Activated T-cell treated with anti-CD3 and anti-CD28 coated beads, Interleukin-2, amount 50 U/mL, for 1 hour (primary cell): ENCODE measurements at places on chromosomes 2 and 18.

DNA sequence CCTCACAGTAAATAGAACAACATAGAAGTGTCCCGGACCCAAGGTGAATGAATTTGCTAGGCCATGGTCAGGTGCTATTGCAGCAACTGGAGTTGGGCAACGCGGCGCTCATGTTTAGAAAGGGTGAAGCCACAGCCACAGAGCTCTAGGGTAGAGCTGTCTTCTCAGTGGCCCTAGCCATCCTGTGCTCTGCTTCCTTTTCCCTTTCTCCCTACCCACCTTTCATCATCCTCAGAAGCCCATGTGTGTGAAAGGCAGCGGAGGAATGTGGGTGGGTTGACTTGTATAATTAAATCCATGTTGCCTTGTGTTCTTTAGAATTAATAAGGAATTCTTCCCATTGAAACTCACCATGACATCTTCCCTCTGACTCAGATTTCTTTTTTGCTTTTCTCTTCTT, 336.7 kb downstream of the OSR1 start:
- DNase-seq, result no peak

GRCh38 chr2:78896536-78896935, 129.0 kb upstream of the REG3G start:
- no peak for DNase-seq

DNA sequence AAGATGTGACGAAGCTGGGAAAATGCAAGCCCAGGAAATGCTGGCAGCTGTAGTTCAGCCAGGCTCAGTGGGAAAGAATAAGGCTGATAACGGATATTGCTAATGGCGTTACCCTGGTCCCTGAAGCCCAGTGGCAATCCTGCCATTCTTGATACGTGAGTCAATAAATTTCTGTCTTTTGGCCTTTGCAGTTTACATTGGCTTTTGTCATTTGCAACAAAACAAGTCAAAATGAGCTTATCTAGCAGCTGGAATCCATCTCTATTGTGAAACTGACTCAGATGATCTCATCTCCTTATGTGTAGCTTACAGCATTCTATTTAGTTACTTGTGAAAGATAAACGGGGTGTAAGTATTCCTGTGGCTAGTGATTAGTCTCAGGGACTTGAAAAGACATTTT, 43.8 kb downstream of the ARL6IP6 start:
- no peak for DNase-seq

DNA sequence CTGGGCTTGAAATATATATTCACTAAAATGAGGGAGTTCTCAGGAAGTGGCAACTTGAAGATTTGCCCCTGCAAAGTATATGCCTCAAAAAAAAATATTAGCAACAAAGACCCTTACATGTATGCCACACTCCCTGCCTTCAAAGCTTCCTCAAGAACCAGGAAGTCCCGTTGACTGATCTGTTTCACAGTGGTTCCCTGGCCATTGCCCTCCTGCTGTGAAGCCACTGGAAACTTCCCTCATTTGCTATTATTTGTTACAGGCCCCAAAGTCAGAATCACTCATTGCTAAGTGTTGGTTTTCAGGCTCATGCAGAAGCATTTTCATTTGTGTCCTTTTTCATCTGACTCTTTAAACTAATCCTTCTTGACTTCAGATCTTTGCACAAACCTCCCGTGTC, 421.5 kb downstream of the ZNF521 start:
- no peak for DNase-seq

DNA sequence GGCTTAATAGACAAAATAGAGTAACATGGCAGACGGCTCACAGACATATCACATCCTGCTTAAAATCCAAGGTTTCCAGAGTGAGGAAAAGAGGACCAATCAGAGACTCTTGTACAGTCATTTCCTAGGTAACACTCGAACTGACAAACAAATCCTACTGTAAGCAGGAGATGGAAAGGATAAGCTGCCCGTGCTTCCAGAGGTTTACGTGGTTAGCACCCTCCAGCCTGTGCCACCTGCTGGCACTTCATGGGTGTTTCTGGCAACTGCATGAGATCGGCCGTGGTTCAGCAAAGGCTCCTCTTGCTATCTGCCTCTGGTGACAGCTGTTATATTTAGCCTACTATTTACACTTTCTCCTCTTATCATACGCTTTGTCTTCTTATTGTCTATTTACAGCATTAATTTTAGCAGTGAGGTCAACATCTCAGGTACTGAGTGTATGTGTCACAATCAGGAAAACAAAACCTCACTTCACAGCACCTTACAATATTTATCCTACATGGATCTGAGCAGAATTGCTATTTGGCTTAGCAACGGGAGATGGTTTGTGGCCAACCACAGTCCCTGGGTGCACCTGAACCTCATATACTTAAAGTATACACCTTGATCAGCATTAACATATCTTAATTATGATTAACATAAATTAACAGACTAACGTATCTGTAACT, 226.9 kb downstream of the TMEM163 start:
- no peak for DNase-seq

- DNase-seq, result no peak
These were observed 121.1 kb upstream of the KLHL14 start for GRCh38 chr18:32893915-32894314.

DNA sequence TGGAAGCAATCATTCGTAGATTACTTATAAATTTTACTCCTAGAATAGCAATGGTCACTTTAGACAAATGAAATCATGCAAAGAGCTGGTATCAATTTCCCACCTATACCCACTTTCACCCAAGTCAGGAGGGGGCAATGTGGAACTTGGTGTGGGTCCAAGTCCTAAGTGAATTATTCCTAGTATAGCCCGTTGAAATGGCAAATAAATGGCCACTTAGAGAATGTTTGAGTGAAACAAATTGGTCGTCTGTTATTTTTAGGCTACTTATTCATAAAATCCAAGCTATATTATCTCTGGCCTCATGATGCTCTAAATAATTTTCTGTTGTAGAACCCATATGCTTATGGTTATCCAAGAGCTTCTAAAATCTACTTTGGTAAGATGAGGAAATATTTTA, 98.1 kb downstream of the MYO3B start:
- no peak for DNase-seq

DNA sequence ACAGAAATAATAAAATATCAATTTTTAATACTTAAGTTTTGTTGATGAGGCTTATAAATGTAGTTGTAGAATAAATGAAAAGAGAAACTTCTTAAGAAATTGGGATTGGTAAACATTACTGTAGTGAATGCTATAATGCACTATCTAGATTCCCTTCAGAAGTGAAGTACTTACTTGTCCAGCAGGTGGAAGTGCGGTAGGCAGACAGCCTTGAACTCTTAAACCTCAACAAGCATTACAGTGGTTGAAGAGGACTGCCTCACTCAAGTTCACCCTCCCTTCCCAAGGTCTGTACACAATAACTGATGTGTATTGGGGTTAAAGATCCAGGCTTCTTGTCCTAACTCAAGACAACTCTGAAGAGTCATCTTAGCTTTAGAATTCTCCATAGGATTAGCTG, 931.0 kb upstream of the LRRTM1 start:
- DNase-seq, result no peak

- DNase-seq, result no peak
These were observed 117.0 kb downstream of the AP1S3 start for GRCh38 chr2:223720367-223720766.

DNA sequence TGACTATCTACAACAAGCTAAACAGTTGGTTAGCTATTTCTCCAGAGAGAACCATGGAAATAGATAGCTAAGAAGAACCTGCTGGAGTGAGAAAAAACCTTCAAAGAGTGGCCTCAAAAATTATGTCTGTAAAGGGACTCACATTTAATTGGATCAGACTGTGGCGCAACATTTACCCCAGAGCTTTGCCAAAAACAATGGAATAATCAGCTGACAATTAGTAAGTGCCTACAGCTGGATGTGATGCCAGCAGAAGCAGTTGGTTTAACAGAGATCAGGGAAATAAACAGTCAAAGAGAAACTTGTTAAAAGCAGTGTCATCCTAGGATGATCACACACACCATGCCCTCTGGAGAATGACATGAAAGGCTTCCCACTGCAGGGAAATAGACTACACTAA, 310.7 kb downstream of the CLIP4 start:
- DNase-seq, result no peak

DNA sequence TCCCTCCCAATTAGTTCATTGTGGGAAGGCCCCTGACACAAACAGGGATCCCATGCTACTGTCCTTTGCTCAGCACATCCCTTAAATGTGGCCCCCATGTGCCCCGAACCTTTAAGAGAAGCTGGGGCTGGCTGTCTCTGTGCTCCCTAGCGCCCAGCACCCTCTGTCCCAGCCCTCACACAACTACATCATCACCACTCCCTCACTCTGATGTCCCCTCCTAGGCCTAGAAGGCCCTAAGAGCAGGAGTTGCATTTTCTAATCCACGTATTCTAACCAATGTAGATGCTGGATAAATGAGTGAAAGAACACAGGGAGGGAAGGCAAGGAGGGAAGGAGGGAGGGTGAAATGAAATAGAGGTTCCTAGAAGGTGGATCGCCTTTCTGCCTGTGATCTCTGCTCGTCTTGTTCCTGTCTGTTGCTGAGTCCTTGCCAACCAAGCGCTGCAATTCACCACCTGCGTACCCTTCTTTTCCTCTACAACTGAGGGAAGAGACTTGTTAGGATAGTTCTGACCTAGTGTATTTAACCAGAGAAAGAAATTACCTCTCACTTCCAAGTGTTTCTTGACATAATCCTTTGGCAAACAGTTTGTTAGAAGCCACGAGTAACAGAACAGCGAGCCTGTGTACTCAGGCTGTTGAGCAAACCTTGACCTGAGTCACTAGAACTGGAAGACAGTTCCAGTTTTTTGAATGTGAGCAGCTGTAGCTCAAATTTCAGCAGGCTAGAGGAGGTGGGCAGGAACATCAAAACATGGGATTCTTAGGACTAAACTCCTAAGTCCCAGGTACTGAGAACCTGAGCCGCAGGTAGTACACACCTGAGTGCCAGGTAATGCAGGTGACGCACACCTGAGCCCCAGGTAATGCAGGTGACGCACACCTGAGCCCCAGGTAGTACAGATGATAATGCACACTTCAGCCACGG, 181.5 kb upstream of the ID2 start:
- DNase-seq, result no peak

DNA sequence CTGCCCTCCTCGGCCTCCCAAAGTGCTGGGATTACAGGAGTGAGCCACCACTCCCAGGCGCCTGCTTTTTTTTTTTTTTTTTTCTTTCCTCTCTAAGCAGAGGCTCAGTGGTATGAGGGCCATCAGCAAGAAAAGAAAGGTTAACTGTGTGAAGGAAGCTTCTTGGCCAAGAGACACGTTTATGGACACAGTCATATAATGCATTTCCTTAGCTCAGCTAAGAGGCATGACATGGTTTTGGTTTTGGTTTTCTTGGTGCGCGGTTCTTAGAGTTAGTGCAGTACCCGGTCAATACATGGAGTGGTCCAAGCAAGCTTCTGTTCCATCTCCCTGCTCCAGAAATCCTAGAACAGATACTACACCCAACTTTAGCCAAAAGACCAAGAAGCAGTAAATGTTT, 42.6 kb downstream of the RALBP1 start:
- no peak for DNase-seq

- DNase-seq, result no peak
These were observed 267.7 kb upstream of the SIX2 start for GRCh38 chr2:45276914-45277313.
